CD8-positive, alpha-beta memory T cell (primary cell): ENCODE measurements at places on chromosomes 5 and 9. TPM values are rescaled to one million over a fixed set of nuclear protein-coding genes. Genes with fewer than 3 reads are reported as not detected.

DNA sequence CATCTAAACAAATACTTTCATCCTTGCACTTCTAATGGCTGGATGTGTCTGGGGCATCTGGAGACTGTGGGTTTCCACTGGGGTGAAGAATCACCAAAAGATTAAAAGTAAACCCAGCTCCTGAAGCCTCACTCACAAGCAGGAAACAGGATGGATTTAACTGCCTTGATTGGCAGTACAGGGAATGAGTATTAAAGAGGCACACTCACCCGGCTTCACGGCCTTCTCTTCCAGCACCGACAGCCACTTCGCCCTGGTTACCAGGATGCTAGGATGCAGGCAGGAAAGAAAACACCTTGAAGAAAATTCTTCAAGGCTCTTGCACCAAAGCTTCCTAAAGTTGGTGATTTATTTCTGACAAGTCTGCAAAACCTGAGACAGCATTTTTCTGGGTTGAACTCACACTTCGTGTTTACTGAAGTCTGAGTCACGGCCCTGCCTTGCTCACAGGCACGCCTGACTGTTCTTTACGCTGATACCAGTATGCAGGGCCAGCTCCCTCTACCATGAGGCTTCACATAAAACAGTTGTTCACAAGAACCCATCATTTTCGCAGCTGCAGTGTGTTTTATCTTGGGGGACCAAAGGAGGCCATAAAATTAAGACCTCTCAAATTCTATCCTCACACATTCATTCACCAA lies 56.5 kb upstream of the ZNF354A start:
- DNase-seq, result no peak

GRCh38 chr9:105392531-105392930 lies 55.3 kb upstream of the FSD1L start:
- no peak for DNase-seq

ORM1 gene
- not detected for total RNA-seq

SLC25A2 gene
- 0.31 TPM for total RNA-seq

GRCh38 chr5:181053488-181054121 lies 13.5 kb downstream of the BTNL9 start:
- DNase-seq, result no peak

- DNase-seq, result no peak
Measured at GRCh38 chr5:134463991-134464760, 52.5 kb upstream of the CDKN2AIPNL start.

- DNase-seq, result no peak
Measured at GRCh38 chr5:107505763-107506534, 164.8 kb downstream of the EFNA5 start.

DNA sequence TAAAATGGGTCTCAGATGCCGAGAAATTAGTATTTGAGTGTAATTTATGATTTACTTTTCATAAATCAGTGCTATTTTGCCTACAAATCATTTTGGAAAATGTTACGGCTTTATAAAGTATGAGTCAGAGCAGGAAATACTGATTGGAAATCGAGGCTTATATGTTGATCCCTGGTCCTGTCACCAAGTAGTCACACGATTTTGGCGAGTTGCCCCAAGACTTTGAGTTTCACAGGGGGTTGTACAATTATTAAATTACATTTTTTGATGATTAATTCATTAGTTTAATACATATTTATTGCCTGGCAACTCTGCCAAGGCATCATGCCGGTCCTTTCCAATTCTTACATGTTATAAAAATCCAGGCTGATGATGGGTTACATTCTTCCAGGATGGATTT lies 443.9 kb upstream of the KLF4 start:
- DNase-seq, result no peak

GRCh38 chr5:1123418-1124147 lies 11.7 kb upstream of the SLC12A7 start:
- no peak for DNase-seq

FCN2 gene
- not detected for total RNA-seq
